ENCODE measurements at places on chromosomes 1 and 21.

- no peak for DNase-seq
These were observed 235.2 kb downstream of the KCNT2 start for GRCh38 chr1:196372896-196373536.

DNA sequence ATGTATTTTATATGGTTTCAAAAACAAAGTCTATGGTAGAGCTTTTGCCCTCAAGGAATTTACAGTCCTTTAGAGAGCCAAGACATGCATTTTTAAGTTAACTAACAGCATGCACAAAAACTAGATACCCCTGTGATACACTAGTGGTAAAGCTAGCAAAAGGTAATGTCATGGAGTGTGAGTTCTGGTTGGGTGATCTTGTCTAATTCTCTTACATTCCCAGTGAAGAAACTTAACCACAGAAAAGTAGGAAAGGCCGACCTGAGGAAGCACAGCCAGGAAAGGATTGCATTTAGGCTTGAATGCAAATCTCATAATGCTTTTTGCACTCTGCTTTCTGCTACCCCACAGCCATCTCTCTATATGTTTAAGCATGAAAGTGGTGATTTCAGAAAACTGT is 202.2 kb downstream of the ROR1 start:
- no peak for DNase-seq

- DNase-seq, result peak; percentile 70
These were observed 22.2 kb downstream of the RUNX1 start for GRCh38 chr21:35026617-35027562.

DNA sequence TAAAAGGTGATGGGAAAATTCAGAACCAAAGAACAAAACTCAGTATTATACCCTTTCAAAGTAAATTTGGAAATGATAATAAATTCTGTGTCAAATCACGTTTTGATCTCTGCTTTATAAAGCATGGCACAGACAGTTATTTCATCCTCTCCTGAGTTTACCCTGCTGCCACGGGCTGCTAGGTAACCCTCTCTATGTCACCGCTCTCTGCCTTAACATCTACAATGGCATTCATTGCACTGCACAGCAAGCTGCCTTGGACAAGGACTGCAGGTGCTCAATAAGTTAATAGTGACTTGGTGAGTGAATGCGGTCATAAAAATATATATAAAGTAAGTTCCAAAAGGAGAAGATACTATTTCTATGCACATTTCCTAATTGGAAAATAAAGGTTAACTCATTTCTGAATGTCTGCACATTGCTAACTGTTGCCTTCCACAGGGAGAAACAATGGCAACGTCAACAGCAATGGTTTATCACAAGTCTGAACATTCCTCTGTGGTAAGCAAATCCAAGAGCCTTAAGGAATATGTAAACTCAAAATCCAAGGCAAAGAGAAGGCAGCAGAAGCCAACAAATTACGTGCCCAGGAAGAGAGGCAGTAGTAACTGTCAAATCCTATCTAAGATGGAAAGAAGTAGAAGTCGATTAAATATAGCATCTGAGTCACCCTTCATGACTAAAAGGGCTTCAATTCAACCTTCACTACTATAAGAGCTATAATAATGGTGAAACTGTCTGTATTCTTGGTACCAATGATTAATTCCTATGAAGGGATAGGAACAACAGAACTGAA is 19.4 kb downstream of the FYB2 start:
- DNase-seq, result no peak

GRCh38 chr1:239987103-239987745 is 104.5 kb upstream of the FMN2 start:
- no peak for DNase-seq

DNA sequence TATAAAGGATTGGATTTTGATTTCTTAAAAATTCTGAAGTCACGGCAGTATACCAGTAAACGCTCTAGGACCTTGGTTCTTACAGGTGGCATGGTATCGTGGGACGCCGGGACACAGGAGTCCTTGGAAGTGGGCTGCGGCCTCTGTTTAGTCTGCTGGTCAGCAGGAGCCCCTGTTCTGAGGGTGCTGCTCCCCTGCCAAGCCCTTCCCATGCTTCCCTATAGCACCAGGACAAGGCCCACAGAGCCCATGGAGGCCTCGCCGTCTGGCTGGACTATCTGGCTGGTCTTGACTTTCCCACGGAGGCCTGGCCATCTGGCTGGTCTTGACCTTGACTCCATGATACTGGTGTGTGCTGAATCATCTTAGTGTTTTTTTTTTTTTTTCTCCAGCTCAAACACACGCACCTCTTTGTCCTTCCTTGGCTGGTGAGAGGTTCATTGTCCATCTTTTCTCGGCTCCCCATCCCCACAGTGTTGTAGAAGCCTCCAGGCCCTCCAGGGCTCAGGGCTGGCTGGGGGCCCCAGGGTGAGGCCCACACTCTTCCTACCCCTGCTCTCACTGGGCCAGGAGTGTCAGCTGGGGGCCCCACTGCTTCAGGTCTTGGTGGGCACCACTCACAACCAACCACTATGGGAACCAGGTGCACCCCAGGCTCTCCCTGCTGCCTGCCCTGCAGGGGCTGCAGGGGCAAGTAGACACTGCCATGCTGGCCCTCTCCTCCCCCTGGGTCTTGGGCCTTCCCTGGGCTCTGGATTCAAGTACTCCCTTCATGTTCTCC is 16.5 kb upstream of the TTC34 start:
- DNase-seq, result no peak

GRCh38 chr1:10969971-10970332 is 42.5 kb upstream of the TARDBP start:
- DNase-seq, result no peak

GRCh38 chr1:14738235-14738634 is 139.8 kb downstream of the KAZN start:
- no peak for DNase-seq

DNA sequence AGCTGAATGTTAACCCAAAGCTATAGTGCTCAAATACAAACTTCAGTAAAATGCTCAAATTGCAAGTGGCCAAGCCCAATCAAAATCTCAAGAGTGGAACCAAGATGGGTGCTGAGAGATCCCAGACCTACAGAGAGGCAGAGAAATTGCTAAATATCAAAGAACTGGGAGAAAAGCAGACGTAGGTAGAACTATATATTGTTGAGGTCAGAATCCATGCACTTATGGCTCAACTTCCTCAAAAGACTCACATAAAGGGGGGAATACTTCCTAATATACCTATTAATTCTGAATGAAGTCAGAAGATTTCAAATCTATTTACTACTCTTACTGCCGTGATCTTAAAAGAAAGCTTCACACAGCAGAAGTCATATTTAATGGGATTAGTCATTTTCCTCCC is 65.2 kb downstream of the PUM1 start:
- DNase-seq, result no peak

DNA sequence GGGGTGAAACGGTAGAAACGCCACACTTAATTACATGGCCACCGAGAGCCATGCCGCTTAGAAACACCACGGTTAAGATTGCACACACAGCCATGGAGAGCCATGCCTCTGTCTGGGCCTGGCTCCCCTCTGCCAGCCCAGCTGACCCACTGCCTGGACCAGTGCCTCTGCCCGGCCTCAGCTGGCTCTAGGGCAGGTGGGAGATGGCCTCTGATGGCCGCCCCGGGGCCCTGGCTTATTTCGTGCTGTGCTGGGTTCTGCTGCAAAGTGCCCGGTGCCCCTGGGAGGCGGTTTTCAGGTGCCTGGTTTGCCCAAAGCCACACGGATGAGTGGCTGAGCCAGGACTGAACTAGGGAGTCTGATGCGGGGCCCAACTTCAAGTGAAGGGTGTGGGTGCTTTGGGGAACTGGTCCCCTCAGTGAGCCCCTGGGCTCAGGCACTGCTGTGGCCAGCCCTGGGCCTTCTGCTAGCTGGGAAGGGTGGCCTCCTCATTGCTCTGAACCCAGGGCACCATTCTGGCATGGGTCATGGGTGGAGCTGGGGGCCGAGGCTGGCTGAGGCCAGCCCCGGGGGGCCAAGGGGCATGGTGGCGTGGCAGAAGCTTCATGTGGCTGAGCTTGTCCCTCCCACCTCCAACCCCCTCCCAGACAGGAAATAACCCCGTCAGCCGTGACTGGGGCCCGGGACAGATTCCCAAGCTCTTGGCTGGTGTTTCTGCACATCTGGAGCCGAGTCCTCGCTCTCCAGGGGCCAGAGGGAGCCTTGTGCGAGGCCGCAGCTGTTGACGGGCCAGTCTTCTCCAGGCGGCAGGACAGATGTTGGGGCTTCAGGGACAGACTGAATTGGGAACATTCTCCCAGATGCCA is 1.9 kb upstream of the GPR153 start:
- DNase-seq, result no peak

DNA sequence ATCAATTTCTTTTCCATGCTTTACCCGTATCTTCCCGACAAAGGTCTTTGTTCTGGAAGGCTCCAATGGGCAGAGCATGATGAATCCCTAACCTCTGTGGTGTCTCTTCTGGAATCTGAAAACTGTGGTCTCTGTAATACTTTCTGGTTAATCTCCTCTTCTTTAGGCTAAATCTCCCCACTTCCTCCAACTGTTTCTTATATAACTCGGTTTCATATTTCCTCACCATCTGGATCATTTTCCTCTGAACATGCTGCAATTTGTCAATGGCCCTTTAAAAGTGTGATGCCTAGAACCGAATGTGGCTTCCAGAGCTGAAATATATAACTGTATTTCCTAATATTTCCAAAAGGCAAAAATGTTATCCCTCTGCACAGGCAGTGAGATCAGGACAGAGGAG is 66.1 kb downstream of the ALG14 start:
- DNase-seq, result no peak

GRCh38 chr1:93567255-93567918 is 114.2 kb downstream of the BCAR3 start:
- DNase-seq, result no peak

- DNase-seq, result no peak
These were observed 4.4 kb downstream of the COL16A1 start for GRCh38 chr1:31699341-31699891.

DNA sequence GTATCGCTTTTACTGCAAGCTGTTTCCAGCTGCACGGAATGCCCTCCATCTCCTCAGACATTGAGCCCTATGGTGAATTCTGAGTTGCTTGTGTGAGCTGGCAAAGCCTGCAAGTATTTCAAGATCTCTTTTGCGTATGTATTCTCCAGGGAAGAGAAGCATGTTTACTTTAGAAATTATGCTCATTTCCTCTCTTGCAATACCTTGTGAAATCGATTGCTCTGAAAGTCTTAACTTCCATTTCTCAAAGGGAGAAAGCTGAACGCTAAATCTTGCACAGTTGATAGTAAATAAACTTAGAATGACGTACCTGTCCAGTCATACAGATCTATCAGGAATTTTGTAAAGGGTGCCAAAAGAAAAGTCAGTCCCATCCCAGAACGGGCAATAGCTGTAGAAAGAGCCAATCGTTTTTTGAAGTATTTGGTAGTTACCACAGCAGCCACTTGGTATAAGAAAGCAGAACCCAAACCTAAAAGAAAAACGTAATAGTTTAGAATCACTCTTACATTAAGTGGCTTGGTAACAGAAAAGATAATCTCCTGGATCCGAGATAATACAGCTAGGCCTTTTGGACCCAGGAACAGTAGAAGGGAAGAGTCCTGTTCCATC is 10.0 kb downstream of the SLC16A4 start:
- no peak for DNase-seq

- DNase-seq, result no peak
These were observed 481.7 kb upstream of the NR5A2 start for GRCh38 chr1:199545780-199546179.

DNA sequence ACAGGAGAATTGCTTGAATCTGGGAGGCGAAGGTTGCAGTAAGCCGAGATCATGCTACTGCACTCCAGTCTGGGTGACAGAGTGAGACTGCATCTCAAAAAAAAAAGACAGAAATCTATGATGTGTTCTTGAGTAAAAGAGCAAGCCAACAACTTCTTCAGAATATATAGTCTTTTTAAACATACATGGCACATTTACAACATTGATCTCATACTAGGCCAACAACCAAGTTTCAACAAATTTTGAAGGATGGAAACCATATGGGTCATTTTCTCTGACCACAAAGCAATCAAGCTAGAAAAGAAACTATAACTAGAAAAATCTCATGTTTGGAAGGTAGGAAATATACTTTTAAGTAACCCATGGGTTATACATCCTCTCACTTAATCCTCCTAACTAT is 38.3 kb downstream of the PAFAH2 start:
- DNase-seq, result no peak

- DNase-seq, result no peak
These were observed 66.0 kb upstream of the SLC25A33 start for GRCh38 chr1:9473032-9473807.

DNA sequence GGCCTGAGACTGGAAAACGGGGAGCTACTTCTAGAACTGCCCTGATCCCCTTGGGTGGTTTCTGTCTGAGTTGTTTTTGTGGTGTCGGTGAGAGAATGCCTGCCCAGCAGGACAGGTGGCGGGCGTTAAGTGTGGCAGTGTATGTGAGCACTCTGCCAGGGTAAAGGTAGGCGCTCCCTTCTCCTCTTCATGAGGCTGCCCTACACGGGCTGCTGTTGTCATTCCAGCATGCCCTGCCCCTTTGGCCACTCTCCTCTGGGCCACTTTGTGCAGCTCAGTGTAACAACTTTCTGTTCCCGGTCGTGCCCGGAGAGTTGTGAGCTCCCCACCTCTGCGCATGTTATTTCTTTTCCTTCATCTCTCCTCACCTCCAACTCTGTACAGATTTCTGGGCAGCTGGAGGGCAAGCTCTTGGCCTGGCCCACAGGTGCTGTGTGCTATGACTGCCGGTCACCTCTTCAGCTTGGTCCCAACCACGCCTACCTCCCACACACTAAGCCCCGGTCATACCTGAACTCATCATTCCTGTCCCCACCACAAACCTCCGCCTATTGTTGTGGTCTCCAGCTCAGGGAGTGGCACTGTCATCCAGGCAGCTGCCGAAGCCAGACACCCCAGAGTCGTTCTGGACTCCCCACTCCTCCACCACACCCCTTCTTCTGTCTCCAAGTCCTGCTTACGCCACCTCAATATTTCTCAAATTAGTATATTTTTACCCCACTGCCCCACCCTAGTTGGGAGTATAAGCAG is 69.0 kb downstream of the GADD45A start:
- DNase-seq, result no peak

GRCh38 chr1:68819190-68819829 is 322.4 kb upstream of the DEPDC1 start:
- DNase-seq, result no peak

GRCh38 chr21:31299291-31300147 is 44.5 kb downstream of the TIAM1 start:
- DNase-seq, result no peak

DNA sequence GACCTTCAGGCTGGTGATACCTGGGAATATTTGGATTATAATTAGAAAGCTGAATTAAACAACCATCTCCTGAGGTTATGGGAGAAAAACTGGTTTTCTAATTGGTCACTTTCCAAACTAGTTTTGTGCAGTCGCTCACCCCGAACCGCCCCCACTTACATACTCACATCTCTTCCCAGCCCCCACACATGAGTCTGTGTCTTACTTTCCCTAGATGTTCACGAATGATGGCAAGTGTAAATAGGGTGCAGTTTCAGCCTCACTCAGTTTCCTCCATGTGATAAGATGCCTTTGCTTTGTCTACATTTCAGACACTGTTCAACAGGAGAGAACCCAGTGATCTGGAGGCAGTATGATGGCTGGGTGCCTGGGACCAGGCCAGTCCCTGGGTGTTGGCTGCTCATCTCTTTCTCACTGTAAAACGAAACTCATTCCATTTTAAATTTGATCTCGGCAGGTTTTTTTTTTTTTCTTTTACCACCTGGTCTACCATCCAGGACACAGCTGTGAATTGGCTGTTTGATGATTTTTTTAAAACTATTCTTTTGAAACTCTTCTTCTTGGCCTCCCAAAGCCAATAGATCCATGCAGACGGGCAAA is 164.3 kb upstream of the RAB4A start:
- no peak for DNase-seq

Data from stimulated activated CD8-positive, alpha-beta memory T cell treated with anti-CD3 and anti-CD28 coated beads, Interleukin-12 subunit alpha, Interleukin-12 subunit beta, amount 100 ng/mL, for 1 hour (primary cell).